ENCODE measurements at places on chromosomes 2 and 18.

DNA sequence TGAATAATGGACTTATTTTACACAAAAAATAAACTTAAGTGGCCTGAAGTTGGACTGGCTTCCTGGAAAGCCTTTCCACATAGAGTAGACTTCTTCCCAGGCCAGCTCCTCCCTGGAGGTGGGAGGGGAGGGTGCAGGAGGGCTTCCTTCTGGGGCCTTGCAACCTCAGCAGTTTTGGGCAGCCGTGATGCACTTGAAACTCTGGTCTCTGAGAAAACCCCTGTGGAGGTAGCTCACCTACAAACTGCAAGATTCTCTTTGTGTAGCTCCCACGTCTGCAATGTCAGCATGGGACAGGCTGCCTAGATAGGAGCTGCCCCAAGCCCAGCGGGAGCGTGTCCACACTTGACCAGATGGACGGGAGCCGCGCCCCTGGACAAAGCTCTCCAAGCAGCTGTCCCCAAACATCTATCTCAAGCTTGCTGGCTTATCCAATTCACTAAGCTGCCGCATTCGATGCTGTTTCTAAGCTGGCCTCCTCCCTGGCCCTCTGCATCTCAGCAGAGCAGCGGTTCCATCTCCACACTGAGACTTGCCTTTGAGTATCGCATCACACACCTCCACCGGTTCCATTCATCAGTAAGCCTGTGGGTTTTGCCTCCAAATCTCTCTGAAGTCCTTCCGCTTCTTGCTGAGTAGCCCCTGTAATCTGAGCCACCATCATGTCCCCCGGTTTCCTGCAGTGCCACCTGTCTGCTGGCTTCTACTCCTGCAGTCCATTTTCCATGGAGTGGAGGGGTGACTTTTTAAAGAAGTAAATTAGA lies 1.6 kb upstream of the LPIN1 start:
- DNase-seq, result no peak

DNA sequence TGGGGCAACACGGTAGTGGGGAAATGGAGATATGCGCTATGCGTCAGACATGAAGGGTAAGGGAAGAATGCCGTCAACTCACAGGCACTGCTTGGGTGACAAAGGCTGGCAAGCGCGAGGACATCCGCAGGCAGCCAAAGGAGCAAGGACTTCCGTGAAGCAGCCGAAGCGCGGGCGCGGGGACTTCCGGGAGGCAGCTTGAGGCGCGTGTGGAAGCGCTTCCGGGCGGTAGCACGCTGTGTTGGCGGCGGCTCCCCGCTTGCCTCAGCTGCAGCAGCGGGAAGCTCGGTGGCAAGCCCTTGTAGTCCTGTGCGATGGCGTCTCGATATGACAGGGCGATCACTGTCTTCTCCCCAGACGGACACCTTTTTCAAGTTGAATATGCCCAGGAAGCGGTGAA lies at the start of gene PSMA8:
TSS of gene PSMA8 (plus strand) at position 218 of the 400 bp plus-strand sequence. CDS start at position 315, 97 bp downstream.
- DNase-seq, result peak; percentile 12

DNA sequence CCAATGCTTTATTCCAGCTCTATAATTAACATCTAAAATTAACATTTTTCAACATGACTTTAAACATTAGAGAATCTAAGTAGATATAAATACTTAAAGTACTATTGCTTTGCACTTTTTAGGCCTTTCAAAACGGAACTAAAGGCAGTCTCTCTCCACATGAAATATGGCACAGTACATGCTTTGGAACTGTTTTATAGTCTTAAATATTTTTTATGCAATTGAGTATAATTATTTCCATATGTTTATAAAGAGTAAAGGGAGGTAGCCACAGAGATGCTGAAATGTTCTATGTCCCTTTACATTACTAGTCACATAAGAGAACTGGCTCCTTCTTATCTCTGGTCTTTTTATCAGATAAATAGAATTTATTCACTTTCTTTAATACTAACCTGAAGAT lies 674.0 kb downstream of the PLCL1 start:
- no peak for DNase-seq

- no peak for DNase-seq
These were observed 13.3 kb downstream of the AGXT start for GRCh38 chr2:240881913-240882312.

DNA sequence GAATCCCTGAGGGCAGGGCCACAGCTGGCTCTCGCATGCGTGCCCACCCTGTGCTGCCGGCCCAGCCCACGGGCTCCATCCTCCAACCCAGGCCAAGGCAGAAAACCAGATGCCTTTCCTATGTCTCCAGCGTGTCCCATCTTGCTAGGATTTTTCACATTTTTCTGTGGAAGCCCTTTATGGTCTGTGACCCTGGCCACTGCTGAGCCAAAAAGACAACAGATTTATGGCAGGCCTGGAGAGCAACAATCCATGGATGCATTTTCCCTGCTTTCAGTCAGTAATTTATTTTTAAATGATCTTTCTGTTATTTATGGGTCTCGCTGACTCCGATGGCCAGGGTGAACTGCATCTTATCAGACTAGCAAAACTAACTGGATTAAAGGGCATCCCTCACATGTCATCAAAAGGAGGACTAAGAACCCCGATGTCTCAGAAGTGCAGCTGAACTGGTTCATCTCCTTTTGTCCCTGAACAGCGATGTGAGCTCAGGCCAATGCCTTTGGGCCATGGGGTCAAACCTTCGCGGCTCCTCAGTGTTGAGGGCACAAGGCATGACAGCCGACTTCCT lies 346.0 kb downstream of the CYRIA start:
- DNase-seq, result no peak

GRCh38 chr2:40353231-40353630 lies 98.7 kb downstream of the SLC8A1 start:
- DNase-seq, result no peak

DNA sequence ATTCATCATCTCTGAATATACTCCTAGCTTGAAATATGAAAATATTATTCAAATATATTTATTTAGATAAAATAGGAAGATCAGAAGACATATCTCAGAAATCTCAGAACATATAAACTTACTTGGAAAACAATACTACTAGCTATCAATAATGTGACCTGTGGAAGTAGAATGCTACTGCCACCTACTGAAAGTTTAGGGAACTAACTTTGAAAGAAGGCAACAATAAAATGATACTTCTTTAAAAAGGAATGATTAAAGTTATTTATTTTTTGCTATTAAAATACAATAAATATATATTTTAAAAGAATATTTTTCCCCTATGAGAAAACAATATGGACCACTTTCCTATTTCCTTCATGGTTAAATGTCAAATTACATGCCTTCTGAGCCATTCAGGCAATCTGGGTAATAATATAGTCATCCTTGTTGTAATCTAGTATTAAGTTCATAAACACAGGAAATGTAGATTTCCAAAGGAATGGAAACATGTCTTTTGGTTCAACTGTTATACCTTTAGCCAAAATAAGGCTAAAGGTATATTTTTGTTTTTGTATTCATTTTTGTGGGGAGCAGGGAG lies 26.0 kb downstream of the ACADL start:
- DNase-seq, result no peak

DNA sequence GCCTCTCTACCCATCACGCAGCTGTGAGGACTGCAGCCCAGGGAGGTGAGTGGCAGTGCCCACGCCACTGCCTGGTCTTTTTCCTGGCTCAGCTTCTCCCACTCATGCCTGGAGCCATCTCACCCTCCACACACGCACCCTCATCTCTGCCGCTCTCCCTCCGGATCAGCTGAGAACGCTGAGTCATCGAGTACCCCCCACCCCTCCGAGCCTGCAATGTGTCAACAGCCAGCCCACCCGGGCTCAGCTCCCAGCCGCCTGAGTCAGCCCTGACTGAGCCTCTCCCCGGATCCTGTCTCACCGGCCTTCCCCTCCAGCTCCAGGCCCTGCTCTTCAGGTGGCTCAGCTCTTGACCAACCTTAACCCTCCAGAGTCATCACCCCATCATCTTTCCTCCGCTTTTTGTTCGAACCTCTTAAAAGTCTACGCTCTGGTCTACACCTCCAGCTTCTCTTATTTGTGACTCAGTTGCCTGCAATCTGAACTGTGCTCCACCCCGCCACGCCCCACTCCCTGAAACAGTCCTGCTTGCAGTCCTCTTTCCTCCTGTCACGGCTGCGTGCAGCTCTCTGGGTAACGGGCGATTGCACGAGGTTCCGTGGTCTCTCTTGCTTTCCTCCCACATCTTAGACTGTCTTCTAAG lies 94.4 kb upstream of the ASAP2 start:
- no peak for DNase-seq

DNA sequence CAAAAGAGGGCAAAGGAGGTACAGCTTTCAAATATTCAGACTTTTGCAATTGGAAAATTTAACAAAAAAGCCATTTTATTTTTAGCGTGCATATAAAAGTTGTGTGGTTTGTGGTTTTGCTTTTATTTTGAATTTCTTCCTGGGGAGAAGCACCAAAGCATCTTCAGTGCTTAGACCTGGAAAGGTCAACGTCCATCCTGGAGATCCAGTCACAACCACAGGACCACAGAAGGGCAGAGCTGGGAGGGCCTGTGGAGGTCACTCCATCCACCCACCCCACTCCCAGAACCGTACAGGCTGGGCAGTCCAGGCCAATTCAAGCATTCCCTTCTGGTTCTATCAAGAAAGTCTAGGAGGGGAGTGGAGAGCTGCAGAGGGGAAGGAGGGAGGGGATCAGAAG lies 43.8 kb downstream of the MPHOSPH10 start:
- no peak for DNase-seq

- no peak for DNase-seq
These were observed 22.9 kb upstream of the CAVIN2 start for GRCh38 chr2:191869781-191870180.

- peak; percentile 0 for DNase-seq
These were observed 199.6 kb downstream of the HRH4 start for GRCh38 chr18:24659827-24660720.

- no peak for DNase-seq
These were observed 11.4 kb upstream of the DYNC1I2 start for GRCh38 chr2:171675810-171676345.

- DNase-seq, result no peak
These were observed 59.6 kb downstream of the MEX3C start for GRCh38 chr18:51137891-51138290.

- DNase-seq, result no peak
These were observed 143.5 kb downstream of the PKP4 start for GRCh38 chr2:158600155-158600802.

GRCh38 chr2:212294816-212295215 lies 243.8 kb downstream of the ERBB4 start:
- DNase-seq, result no peak

GRCh38 chr2:231043796-231044195 lies 6.5 kb downstream of the C2orf72 start:
- DNase-seq, result no peak

DNA sequence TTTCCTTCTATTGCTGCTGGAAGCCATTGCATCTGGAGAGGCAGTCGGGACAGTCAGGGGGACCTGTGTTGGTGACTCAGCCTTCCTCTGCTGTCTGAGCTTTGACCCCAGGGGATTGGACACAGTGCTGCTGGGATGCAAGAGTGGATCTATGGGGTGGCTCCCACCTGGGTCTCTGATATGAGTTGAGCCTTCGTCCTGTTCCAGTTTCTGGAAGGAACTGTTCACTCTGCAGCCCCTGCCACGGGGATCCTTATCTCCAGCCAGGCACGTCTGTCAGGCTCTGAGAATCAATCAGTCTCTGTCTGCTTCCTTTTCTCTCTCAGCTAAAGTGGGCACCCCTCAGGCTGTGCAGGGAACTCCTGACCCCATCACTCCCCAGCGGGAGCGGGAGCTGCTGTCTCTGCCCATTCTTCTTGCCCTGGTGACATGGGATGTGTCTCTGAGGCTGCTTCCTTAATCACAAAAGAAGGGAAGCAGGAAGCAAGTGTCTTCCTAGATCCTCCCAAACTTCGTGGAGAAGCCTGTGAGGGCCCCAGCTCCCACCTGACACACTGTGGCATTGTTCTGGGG lies 51.7 kb downstream of the ARHGAP28 start:
- DNase-seq, result no peak

- no peak for DNase-seq
These were observed 220.3 kb downstream of the BCL2 start for GRCh38 chr18:63099091-63099840.

All from activated CD4-positive, CD25-positive, alpha-beta regulatory T cell (primary cell).